Daoy (cell line): ENCODE measurements at places on chromosomes 3 and 15. TPM values are rescaled to one million over a fixed set of nuclear protein-coding genes. Genes with fewer than 3 reads are reported as not detected.
A peak's percentile ranks its signal among the peaks of the same experiment; 100 is the strongest.

GRCh38 chr3:190370369-190370768, 17.6 kb upstream of the CLDN16 start:
- no peak for DNase-seq

- no peak for DNase-seq
These were observed 91.4 kb upstream of the POU1F1 start for GRCh38 chr3:87367736-87368135.

DNA sequence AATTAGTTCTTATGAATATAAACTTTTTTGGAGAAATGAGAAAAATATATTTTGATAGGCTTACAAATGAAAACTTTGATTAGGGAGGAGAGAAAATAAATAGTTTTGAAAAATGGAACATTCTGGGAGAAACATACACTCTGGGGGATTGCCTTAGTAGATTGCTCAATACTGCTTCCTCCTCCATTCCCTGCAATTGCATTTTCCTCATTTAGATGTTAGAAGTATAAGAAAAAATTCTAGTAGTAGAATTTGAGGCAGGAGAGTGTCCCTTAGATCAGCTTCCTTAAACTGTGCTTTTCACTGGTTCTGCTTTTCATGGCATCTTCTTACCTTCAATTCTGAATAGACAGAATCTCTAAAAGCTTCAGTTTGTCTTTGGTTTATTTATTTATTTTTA, 46.2 kb upstream of the CTDSPL2 start:
- DNase-seq = no peak

GRCh38 chr3:55622116-55622515, 135.0 kb upstream of the WNT5A start:
- DNase-seq = peak; percentile 58

DNA sequence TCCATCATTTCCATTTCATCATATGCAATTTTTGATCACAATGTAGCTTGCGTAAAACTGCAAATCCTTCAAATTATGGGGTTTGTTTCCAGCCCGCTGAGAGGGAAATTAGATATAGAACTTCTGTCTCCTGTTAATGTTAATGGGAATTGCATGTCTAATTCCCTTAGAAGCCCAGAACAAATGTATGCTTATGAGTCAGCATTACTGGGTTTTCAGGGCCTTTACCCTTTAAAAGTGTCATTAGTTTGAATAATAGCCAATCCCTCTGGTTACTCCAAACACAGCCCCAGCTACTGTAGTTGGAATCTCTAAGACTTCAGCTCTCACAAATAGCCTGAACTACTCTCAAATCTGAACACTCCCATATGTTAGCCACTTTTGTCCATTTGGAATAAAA, 439.4 kb downstream of the C3orf38 start:
- no peak for DNase-seq

DNA sequence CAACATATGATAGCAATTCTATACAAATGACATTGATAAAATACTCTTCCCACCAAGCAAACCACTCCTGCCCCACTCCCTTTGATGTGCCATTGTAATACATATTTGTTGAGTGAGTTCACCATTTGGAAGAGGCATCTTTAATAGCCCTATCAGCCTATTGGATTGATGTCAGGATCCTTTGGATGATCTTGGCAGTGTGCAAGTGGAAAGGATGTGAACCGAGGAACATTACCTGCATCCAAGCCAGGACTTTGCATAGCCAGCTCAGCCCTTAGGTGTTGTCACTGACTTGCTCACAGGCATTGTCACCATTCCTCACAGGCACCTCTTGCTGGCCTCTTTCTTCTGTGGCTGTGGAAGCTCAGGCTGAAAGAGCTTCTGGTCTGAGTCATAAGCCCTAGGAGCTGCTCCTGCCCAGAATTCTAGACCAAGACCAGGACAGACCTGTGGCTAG, 16.5 kb upstream of the TIMP4 start:
- no peak for DNase-seq

DNA sequence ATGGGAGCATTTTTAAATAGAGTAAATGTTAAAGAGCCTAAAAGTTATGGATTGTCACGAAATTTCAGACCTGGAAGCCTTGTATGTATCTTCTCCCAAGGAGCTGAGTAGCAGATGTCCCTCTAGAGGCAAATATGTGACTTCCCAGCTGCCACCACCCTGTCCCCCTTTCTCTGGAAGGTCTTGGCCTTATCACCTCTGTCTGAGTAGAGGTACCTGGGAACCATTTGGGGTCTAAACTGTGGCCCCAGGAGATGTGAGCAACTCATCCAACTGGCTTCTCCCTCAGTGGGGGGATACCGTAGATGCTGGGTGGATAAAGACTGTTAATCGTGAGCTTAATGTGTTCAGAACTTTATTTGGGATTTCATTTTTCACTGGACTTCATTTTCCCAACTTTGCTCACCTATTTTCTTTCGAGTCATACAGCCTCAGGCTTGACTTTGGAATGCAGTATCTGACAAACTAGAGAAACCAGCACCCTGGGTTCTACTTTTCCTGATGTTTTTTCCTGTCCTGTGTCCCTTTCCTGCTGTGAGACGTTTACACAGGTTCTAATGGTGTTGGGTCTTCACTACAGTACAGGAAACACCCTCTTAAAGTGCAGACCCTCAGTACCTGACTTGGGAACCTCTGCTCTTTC, 53.3 kb upstream of the CCR4 start:
- no peak for DNase-seq

DNA sequence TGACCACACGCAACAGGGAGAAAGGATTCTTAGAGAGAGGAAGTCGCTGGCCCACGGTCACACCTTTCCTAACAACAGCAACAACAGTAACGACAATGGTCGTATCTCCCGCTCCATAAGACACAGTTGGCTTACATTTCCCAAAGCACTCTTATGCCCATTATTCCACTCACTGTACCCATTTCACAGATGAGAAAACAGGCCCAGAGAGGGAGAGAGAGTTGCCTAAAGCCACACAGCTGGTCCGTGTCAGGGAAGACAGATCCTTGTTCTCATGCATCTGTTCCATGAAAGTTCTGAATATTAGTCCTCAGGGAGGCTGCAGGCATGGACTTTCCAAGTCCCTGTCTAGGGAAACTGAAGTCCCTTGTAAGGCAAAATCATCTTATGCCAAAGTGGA, 42.0 kb upstream of the ATP2B2 start:
- DNase-seq = no peak

- peak; percentile 53 for DNase-seq
These were observed 13.5 kb upstream of the ZNF592 start for GRCh38 chr15:84734794-84735479.

- no peak for DNase-seq
These were observed 588.3 kb upstream of the SEMA6D start for GRCh38 chr15:47129033-47129432.

DNA sequence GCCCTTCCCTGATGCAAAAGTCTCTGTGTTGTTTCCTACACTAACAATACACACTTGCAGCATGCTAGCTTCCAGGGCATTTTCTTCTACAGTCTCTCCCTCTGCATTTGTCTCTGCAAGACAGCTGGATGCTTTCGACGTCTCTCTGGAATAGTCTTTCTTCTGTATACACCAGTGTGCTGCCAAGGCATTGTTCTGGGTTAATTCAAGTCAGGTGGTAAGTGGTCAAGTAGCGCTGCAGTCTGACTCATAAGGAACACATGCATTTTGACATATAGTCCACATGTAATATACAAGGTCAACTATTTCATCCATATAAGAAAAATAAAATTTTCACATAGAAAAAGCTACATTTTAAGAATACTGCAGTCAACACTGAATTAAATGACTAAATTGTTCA, 92.7 kb downstream of the MYLK start:
- peak; percentile 51 for DNase-seq

GRCh38 chr3:137335478-137335877, 377.7 kb downstream of the IL20RB start:
- no peak for DNase-seq

- no peak for DNase-seq
These were observed 236.4 kb upstream of the SGO1 start for GRCh38 chr3:20422391-20422790.

DNA sequence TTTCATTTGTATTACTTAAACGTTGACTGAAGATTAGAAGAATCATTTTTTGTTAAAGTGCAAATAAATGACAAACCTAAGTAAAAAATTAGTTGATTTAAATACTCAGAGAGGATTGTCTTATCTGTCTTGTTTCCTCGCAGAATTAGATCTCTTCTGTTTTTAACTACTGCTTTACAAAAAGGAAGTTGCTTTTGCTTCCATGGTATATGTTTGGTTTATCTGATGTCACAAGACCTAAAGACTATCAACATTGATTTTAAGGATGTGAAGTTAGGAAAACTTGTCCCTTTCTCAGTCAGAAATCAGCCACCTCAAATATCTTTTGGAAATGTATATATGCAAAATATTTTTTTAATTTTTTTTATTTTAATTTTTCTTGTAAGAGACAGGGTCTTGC, 28.7 kb downstream of the GPR171 start:
- DNase-seq = no peak

- DNase-seq = no peak
These were observed 58.0 kb upstream of the ULK4 start for GRCh38 chr3:42019953-42020260.

DNA sequence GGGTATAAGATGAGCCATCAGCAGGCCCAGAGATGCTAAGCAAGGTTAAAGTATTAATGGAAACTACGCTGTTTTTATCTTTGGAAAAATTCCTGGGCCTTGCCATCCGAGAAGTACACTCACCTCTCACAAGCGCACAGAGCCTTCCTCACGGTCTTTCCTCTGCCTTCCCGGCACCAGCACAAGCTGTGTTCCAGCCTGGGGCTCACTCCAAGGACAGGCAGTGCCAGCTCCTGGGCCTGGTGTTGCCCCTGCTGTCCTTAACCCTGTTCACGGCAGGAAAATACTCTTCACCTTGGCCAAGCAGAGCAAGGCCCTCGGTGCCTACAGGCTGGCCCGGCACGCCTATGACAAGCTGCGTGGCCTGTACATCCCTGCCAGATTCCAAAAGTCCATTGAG, 14.3 kb upstream of the RHO start:
- DNase-seq = no peak

- no peak for DNase-seq
These were observed 154.8 kb upstream of the CTNNB1 start for GRCh38 chr3:41044523-41044922.

- peak; percentile 69 for DNase-seq
These were observed 6.8 kb downstream of the PCSK6 start for GRCh38 chr15:101482526-101483371.

- DNase-seq = peak; percentile 67
These were observed 8.2 kb upstream of the RPP25 start for GRCh38 chr15:74964794-74965193.

GRCh38 chr3:131048030-131048429, 21.4 kb downstream of the NEK11 start:
- no peak for DNase-seq

DNA sequence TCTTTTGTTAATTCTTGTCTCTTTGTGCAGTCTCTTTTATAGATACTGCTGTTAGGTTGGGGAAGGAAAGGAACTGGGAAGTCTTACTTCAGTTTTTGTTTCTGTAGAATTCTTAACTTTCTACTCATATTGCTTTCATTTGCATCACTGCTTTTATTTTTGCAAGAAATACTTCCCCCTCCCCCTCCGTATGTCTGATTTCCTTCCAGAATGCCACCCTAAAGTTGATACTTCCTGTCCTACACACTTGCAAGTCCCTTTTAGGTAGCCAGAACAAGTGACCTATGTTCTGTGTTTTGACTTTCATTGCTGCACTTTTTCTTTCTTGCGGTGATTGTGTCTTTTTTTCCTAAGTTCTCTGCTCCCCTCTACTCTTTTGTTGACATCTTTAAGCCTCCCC, 477.4 kb downstream of the RSL24D1 start:
- DNase-seq = no peak

- no peak for DNase-seq
These were observed 211.4 kb downstream of the TUSC7 start for GRCh38 chr3:116920826-116921610.

- DNase-seq = no peak
These were observed 27.7 kb downstream of the CHDH start for GRCh38 chr3:53818221-53819162.

- DNase-seq = no peak
These were observed 394.1 kb upstream of the PROK2 start for GRCh38 chr3:72179107-72179464.

DNA sequence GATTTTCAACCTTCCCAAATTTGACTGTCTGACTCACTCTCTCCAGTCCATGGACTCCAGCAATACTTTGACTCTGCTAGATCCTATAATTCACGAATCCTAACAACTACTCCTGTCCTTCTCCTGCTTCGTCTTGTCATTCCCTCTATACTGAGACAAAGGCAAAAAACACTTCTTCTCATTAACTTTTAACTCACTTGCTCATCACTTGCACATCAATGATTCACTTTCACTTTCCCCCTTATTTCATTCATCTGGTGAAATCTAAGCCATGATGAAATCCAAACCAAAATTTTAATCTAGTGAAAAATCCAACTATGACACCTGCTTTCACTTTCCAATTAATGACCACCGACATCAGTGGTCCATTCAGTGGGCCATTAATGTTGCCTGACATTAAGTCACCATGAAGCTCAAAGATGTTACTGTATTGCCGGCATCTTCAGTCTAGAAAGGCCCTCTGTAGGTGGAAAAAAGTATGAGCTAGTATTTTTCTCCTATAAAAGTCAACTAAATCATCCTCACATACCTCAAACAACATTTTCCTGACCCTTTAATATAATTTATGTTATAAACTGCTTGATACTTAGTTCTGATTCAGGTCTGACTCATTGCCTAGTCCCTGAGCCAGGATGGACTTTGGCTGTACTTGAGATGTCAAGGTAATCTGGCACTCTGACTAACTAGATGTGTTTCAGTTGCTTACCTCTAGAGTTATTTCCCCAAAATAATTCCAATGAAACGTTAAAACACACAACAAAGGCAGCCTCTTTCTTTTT, 158.6 kb downstream of the CNTN6 start:
- no peak for DNase-seq

DNA sequence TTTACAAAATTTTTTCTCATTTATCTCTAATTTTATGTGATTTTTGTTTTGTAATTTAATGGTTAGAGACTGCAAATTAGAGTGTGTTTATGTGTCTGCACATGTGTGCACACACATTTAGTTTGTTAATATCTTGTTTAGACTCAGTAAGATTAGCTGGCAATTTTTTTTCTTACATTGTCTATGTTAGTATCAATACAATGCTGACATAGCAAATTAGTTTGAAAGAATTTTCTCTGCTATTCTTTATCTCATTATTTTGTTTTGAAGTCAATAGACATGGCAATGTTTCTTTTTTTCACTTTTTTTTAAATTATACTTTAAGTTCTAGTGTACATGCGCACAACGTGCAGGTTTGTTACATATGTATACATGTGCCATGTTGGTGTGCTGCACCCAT, 1155.0 kb downstream of the ZPLD1 start:
- DNase-seq = no peak

GRCh38 chr3:114445233-114445632, 151.4 kb downstream of the TIGIT start:
- no peak for DNase-seq

- no peak for DNase-seq
These were observed 13.1 kb upstream of the LTF start for GRCh38 chr3:46477756-46478155.

RPP25 gene
- 2.2 and 3.2 TPM in 2 replicates for total RNA-seq

GOLGA6L7 gene
- not detected in 2 replicates for total RNA-seq

NBEAL2 gene
- 5.0 and 8.3 TPM in 2 replicates for total RNA-seq

EOMES gene
- 0.06 and 0.68 TPM in 2 replicates for total RNA-seq

CFAP91 gene
- total RNA-seq = 1.8 and 2.0 TPM in 2 replicates

CLSTN2 gene
- 0.86 and 0.91 TPM in 2 replicates for total RNA-seq

COL6A6 gene
- total RNA-seq = 0.21 and 0.63 TPM in 2 replicates

RAB11A gene
- total RNA-seq = 199 and 200 TPM in 2 replicates

PYGO1 gene
- total RNA-seq = 3.8 and 9.8 TPM in 2 replicates

SERPINI1 gene
- 0.86 and 7.7 TPM in 2 replicates for total RNA-seq

OR5K2 gene
- not detected in 2 replicates for total RNA-seq
